ENCODE measurements at places on chromosomes 3 and 15.

GRCh38 chr15:69532856-69533255 lies 80.2 kb downstream of the RPLP1 start:
- no peak for DNase-seq

DNA sequence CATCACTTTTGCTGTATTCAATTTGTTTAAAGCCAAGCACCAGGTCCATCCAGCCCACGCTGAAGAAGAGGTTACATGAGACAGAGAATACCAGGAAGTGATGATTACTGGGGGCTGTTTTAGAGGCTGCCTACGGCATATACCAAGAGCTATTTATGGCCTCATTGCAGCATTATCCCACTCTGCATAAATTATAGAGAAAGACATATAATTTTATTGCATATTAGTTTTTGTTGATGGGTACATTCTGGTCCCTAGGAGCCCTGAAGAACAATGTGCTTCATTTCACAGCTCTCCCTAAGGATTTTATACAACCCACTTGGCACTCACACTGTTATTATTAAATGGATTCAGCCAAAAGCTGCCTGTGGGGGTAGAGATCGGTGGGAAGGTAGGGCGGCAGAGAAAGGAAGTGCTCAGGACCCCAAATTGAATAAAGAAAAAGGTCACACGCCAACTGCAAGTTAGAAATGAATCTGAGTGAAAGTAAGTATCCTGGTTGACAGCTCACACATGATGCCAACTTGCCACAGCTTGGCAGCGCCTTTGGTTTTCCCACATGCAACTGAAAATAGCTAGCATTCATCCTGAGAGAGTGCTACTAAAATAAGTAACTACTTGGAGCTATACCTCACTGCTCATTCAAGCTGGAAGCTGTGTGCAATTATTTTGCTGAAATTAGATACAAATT lies 73.7 kb downstream of the CCNL1 start:
- DNase-seq: no peak

DNA sequence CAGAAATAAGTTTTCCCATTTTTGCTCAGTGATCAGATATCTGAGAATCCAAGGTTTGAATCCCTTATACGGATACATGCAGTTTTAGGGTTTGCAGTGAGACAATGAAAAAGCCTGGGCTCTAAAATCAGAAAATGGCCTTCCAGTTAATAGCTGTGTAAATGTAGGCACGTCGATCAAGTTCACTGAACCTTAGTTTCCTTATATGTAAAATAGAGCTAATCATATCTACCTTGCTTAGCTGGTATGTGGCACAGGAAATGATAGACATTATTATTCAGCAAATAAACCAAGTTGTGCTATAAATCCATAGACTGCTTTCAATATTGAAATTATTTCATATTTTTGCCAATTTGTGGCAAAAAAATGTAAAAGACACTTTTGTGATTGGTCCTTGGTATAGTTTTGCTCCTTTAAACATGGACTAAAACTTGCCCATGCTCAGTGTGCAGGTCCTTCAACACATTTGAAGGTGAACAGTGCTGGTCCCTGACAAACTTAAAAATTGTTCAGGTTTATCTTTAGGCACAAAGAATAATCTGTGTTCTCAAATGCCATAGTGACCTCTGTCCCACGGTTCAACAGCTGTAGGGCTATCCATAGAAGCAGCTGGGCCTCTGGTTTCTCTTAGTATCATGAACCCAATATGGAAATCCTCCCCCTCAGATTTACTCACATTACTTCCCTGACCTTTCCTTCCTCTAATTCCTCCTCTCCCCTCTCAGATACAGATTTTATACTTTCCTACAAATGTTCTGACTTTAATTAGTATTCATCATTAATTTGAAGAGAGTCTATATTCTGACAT lies 51.0 kb downstream of the CCDC54 start:
- DNase-seq: no peak

DNA sequence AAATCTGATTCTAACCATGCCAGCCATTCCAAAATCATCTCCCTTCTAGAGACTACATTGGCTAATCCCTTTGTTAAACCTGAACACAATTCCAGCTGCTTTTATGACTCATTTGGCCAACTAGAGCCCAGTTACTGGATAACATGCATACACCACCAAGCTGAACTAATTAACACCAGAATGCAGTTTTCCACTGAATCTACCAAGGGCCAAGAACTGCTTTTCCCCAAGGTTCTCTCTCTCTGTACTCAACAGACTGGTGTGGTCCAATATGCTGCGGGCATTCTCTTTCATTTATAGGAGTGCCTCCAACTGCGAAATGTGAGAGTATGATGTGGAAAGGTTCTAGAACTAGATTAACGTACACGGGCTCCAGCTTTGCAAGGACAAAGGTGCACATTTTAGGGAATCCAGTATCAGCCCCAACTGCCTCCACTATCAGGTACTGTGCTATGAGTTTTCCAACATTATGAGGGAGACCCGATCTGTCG lies 1.5 kb downstream of the CHSY1 start:
- peak; percentile 83 for DNase-seq

- no peak for DNase-seq
These were observed 9.2 kb upstream of the ACAN start for GRCh38 chr15:88794001-88794400.

DNA sequence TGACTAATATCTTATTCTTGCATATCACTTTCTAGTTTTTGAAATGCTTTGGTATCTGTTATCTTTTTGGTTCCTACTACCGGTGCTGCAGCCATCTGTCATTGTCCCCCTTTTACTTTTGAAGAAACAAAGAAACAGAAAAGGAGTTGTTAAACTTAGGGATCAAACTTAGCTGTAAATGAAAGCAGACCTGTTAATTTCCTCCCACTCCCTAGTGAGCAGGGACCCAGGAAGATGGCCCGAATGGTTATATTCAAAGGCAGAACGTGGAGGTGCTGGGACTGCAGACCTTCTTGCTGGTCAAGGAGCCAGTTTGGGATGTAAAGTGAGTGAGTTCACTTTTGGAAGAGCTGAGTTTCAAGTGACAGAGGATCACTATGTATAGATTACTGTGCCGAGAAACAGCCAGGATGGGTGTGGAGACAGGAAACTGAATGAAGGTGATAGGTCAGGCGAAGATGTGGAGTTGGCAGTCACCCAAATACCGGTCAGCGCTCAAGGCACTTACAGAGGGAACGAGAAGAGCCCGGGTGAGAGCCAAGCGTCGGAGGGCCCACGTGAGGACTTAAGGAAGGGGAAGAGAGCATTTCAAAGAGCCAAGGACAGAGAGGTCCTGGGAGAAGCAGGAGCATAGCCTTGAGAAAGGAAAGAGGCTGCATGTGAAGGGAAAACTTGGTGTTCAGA lies 20.1 kb downstream of the KBTBD8 start:
- DNase-seq: no peak

- no peak for DNase-seq
These were observed 32.0 kb upstream of the ITGA11 start for GRCh38 chr15:68463996-68464395.

- no peak for DNase-seq
These were observed 459.7 kb upstream of the ZNF717 start for GRCh38 chr3:76245073-76245472.

DNA sequence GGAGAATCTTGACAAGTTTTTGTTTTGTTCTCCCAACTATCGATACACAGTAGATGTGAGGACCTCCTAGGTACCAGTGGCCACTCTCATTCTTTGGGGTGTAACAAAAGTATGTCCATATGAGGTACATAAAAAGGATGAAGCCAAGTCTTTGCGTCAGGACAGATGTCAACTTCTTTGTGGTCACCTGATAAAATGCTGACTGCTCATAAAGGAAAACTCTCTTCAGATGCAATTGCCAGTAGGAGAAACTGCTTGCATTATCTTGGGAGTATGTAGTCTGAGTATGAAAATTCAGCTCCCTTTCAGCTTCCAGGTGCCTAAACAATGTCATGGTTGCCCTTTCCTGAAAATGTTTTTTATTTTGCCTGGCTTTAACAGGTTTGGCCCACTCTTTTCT lies 123.8 kb upstream of the GOLIM4 start:
- no peak for DNase-seq

DNA sequence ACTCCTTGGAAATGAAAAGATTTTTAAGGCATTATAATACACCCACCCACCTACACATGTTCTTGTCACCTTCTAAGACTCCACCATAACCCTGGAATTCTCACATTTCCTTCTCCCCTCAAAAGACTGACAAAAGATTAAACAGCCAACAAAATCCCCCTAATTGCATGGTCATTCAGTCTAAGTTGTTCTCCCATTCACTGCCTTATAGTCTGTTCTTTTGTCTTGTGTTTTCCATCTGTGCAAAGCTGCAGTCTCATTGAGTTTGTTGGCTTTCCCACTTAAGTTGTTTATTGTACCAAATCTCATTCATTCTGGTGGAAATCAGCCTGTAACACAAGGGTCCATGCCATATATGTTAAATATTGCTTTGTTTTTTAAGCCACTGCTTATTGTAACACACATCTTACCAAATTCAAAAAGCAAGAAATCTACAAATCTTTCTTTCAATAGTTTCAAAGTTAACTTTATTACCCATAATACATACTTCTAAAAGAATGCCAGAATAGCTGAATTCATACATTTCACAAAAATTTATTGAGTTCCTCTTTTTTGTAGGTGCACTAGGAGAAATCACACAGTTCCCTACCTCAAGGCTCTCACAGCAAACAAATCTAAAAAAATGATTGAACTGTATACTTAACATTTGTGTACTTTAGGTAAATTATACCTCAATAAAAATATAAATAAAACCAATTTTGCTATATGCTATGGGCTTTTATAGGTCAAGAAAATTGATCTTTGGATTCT lies 2.4 kb upstream of the RCN2 start:
- no peak for DNase-seq

- DNase-seq: no peak
These were observed 83.9 kb upstream of the DCBLD2 start for GRCh38 chr3:98985431-98985830.

DNA sequence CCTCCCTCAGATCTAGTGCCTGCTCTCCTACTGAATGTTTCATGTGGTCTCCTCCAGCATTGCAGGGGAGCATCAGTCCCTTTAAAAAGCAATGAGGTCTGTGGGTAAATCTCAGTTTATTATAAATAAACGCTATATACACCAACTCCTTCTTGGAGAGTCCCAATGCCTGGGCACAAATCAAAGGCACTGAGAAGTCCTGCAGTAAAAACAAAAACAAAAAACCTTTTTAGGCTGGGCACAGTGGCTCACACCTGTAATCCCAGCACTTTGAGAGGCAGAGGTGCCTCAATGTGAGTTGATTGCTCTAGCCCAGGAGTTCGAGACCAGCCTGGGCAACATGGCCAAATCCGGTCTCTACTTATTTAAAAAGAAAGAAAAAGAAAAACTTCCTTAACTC lies 45.0 kb downstream of the ACAN start:
- DNase-seq: no peak

DNA sequence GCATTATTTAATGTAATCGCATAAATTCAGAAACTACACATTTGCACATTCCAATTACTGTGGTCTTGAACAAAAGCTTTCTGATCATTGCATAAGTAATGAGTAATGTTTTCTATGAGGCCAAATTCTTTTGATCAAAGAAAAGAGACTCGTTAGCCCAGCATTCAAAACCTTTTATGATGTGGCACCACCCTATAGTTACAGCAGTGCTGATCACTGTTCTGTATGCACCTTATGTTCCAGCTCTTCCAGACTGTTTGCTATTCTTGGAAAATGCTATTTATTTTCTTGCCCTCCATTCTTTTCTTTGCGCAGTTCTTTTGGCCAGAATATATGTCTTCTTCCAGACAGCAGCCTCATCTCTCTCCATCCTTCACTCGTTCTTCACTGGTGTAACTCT lies 42.3 kb downstream of the MAP3K13 start:
- DNase-seq: no peak

- DNase-seq: no peak
These were observed 34.5 kb downstream of the TJP1 start for GRCh38 chr15:29787767-29788166.

GRCh38 chr3:8069471-8069870 lies 432.2 kb upstream of the LMCD1 start:
- no peak for DNase-seq

GRCh38 chr3:59127071-59127470 lies 77.2 kb upstream of the CFAP20DC start:
- DNase-seq: peak; percentile 22

- DNase-seq: no peak
These were observed 10.0 kb downstream of the EIF2B5 start for GRCh38 chr3:184145111-184145524.

DNA sequence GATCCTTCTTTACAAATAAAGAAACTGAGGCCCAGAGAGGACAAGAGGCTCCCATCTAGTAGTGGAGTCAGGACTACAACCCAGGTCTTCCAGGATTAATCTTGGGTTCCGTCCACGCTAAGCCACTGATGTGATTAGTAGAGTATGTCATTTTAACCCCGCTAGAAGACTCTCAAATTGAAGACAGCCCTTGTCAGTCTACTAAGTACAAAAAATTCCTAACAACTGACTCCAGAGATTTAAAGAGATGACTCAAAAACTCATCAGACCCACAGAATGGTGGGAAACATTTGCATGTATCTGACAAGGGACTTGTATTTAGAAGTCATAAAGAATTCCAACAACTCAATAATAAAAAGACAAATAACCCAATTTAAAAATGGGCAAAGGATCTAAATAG lies 145.3 kb downstream of the CNTN3 start:
- DNase-seq: no peak

DNA sequence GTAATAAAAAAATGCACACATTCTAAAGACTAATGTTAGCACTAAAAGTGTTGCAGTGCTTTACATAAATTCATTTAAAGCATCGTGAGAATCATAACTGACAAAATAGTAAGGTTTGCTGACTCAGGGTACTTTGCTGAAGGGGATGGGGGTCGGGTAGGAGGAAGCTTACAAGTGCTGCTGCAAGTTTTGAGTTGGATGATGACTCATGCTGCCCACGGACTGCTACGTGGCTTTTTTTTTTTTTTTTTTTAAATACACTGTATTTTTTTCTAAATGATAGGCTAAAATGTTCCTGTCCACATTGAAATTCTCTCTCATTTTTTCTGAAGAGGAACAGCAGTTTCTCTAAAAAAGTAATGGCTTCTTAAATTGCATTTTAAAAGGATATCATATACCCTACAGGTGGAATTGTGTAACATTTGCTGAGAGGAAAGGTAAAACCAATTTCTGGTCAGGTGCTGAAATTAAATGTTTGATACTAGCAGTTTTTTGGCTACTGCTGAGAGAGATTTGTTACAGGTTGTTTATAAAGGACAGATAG lies 2.2 kb downstream of the MAPK6 start:
- DNase-seq: peak; percentile 95

DNA sequence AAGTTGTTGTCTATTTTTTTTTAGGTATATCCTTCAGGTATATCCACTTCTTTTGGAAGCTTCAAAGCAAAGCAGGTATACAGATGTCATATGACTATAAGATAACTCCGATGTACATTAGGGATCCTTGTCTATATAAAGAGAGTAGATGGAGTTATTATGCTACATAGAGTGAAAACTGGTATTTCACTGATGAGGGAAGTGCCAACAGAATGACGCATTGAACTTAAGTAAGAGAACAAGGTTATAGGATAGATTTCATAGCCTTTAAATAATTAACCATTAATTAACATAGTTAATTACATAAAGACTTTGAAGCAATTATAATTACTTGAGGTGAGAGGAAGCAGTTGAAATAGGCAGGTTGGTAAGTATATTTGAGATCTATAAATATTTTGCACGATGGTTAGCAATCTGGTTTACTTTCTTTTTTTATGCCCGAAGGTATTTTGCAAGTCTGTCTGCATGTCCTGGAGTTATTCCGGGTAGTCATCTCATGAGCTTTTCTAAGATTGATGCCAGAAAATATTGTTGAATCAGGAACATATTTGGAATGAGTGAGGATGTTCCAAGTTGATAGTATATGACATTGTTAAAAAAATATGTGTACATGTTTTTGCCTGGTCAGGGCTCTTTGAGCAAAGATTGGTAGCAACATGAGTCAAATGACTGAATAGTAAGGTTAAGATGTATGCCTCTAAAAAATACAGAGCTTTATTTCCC lies 299.5 kb upstream of the KCNMB2 start:
- peak; percentile 52 for DNase-seq

- no peak for DNase-seq
These were observed 231.9 kb upstream of the TBC1D5 start for GRCh38 chr3:17974206-17974841.
